ENCODE measurements at places on chromosomes 16 and 17. TPM values are rescaled to one million over a fixed set of nuclear protein-coding genes. Genes with fewer than 3 reads are reported as not detected.

DNA sequence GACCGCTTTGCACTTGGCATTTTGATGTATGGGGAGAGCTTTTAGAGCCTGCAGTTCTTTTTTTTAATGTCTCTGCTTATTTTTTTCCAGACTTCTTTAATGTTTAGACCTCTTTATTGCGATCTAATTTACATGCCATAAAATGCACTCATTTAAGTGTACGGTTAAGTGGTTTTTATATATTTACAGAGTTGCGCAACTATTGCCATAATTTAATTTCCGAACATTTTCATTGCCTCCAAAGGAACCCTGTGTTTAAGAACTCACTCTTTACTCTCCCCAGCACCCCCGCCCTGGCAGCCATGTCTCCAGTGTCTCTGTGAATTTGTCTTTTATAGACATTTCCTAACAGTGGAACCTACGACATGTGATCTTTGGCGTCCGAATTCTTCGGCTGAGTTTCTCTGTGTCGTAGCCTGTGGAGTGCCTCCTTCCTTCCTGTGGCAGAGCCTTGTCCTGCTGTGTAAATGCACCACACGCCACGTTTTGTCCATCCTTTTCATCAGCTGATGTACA lies 24.0 kb downstream of the ZNF750 start:
- H3K4me3 ChIP-seq: no peak overlapping the region
- H3K27me3 ChIP-seq: no peaks in the 10 kb centered on the region
- peak; percentile 67 for DNase-seq
- H3K36me3 ChIP-seq: no peaks in the 10 kb centered on the region
- peaks cover 11% of the 10 kb centered on the region for H3K4me1 ChIP-seq

- no peak overlapping the region for H3K4me3 ChIP-seq
- no peak overlapping the region for H3K27ac ChIP-seq
- H3K27me3 ChIP-seq: no peaks in the 10 kb centered on the region
- no peak for DNase-seq
These were observed 174.4 kb upstream of the TOX3 start for GRCh38 chr16:52721331-52721730.

- no peaks in the 10 kb centered on the region for H3K36me3 ChIP-seq
- DNase-seq: no peak
- no peaks in the 10 kb centered on the region for H3K4me1 ChIP-seq
- H3K27me3 ChIP-seq: no peaks in the 10 kb centered on the region
- H3K4me3 ChIP-seq: no peak overlapping the region
These were observed 277.2 kb downstream of the SNX29 start for GRCh38 chr16:12253731-12254130.

DNA sequence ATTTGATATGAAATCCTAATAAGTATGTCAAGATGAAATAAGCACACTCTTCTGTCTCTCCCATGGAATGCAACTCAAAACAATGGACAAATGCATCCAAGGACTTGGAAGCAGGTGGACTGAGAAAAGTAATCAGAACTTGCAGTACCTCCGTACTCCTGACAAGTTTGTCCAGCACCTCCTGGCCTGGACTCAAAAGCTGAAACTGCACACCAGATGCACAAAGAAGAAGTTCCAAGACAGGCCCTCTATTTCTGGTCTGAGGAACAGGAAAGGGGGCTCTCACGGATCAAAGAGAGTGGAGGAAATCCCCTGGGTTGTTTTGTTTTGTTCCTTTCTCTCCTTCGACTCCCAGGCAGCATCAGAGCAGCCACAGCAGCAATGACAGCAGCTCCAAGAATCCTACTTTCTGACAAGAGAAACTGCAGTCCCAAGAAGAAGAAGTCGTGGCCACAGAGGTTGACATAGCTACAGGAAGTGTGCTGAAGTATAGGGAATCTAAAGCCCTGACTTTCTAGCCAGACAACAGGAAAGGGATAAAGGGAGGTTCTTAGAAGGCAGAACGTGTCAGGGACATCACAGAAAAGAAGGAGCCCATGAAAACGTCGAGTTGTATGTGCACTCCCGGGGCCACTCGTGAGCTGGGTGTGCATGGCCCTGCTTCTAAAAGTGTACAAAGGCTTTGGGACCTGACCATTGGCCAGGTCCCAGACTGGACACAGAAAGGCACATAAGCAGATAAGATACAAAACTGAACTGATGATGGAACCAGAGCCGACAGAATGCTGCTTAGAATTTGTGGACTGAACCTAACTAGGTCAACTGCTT lies 29.3 kb downstream of the AKAP10 start:
- H3K4me1 ChIP-seq: no peaks in the 10 kb centered on the region
- no peak for DNase-seq
- H3K4me3 ChIP-seq: no peak overlapping the region
- no peaks in the 10 kb centered on the region for H3K27me3 ChIP-seq

- peaks cover 14% of the 10 kb centered on the region for H3K36me3 ChIP-seq
- H3K4me1 ChIP-seq: no peaks in the 10 kb centered on the region
- no peak overlapping the region for H3K27ac ChIP-seq
- DNase-seq: no peak
These were observed 67.4 kb downstream of the MYO18A start for GRCh38 chr17:29112771-29113295.

- H3K36me3 ChIP-seq: no peaks in the 10 kb centered on the region
- no peaks in the 10 kb centered on the region for H3K27me3 ChIP-seq
- no peaks in the 10 kb centered on the region for H3K4me1 ChIP-seq
- no peak overlapping the region for H3K27ac ChIP-seq
- no peak overlapping the region for H3K4me3 ChIP-seq
These were observed 1.1 kb upstream of the ADGRG1 start for GRCh38 chr16:57627184-57627871.

GRCh38 chr16:676913-677312 lies 1.4 kb downstream of the RHBDL1 start:
- DNase-seq: peak; percentile 94
- no peak overlapping the region for H3K27ac ChIP-seq
- H3K4me1 ChIP-seq: peaks cover 28% of the 10 kb centered on the region
- H3K27me3 ChIP-seq: no peaks in the 10 kb centered on the region
- no peak overlapping the region for H3K4me3 ChIP-seq

GRCh38 chr17:51627779-51628178 lies 367.4 kb downstream of the UTP18 start:
- no peak overlapping the region for H3K27ac ChIP-seq
- no peaks in the 10 kb centered on the region for H3K27me3 ChIP-seq
- H3K36me3 ChIP-seq: no peaks in the 10 kb centered on the region
- no peaks in the 10 kb centered on the region for H3K4me1 ChIP-seq
- H3K4me3 ChIP-seq: no peak overlapping the region

GRCh38 chr17:73316919-73317505 lies 5.2 kb upstream of the CDC42EP4 start:
- no peaks in the 10 kb centered on the region for H3K36me3 ChIP-seq
- no peak for DNase-seq
- H3K27me3 ChIP-seq: no peaks in the 10 kb centered on the region

- no peak overlapping the region for H3K4me3 ChIP-seq
- no peaks in the 10 kb centered on the region for H3K27me3 ChIP-seq
- no peaks in the 10 kb centered on the region for H3K36me3 ChIP-seq
- H3K4me1 ChIP-seq: no peaks in the 10 kb centered on the region
These were observed 87.2 kb upstream of the TOX3 start for GRCh38 chr16:52634104-52634503.

- H3K27ac ChIP-seq: peak overlapping the region; percentile 90
- H3K27me3 ChIP-seq: no peaks in the 10 kb centered on the region
- H3K4me1 ChIP-seq: peaks cover 3% of the 10 kb centered on the region
- H3K4me3 ChIP-seq: peak overlapping the region; percentile 13
These were observed 65.7 kb downstream of the MARF1 start for GRCh38 chr16:15576960-15577958.

- no peaks in the 10 kb centered on the region for H3K4me1 ChIP-seq
- no peak overlapping the region for H3K4me3 ChIP-seq
- no peak for DNase-seq
- no peaks in the 10 kb centered on the region for H3K27me3 ChIP-seq
These were observed 89.2 kb upstream of the WSCD1 start for GRCh38 chr17:5980941-5981340.

- no peaks in the 10 kb centered on the region for H3K36me3 ChIP-seq
- peak; percentile 79 for DNase-seq
- no peaks in the 10 kb centered on the region for H3K27me3 ChIP-seq
- peaks cover 15% of the 10 kb centered on the region for H3K4me1 ChIP-seq
- H3K4me3 ChIP-seq: no peak overlapping the region
- H3K27ac ChIP-seq: peak overlapping the region; percentile 44
These were observed 107.0 kb downstream of the ANKRD11 start for GRCh38 chr16:89383095-89384003.

DNA sequence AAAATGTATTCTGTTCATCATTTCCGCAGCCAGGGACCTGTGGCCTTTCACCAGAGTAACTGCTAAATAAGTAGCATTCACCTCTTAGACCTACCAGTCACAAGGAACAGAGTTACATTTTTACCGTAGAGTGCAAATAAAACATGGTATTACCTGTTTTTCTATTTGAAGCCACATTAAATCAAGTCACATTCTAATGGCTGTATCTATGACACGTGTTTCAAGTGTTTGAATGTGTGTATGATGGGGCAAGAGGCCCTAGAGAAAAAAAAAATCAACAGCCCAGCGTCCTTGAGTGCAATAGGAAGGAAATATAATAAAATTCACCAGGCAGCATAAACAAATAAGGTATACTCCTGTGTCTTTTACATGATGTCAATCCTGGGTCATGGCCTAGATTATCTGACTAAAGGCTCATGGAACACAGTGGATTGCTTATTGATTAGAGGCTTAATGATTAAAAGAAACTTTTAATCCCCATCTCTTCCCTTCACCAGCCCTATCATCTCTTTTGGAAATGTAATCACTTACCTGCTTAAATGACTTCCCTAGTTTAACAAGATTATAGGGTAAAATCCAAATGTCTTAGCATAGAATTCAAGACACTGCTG lies 168.7 kb upstream of the CDH5 start:
- H3K4me3 ChIP-seq: no peak overlapping the region
- H3K27me3 ChIP-seq: no peaks in the 10 kb centered on the region
- no peaks in the 10 kb centered on the region for H3K4me1 ChIP-seq
- H3K27ac ChIP-seq: no peak overlapping the region
- no peak for DNase-seq

DNA sequence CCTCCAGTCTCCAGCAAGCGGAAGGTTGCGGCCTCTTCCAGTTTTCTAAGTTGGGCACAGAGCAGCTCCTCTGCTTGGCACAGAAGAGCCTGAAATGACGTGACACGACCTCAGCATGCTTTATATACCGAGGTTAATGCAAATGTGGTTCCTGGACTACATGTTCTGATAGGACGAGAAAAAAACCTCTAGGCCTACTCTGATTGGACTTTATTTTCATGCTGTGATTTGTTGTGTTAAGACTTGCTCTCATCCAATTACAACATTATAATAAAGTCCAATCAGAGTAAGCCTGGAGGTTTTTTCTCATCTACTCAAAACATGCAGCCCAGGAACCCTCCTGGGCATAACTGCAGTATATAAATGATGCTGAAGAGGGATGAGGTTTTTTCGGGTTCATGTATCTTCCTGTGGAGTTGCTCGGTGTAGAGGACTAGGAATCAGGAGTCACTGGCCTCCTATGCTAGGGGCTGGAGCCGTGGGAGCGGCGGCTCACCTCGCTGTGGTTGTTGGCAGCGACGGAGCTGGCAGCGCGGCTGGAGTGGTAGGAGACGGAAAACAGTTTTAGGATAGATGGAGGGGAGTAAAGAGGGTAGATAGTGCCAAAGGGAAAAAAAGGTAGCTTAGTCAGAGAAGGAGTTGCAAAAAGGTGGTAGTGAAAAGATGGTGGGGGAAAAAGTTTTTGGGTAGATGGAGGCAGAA lies 878.0 kb downstream of the KCNJ18 start:
- H3K27me3 ChIP-seq: no peaks in the 10 kb centered on the region
- H3K36me3 ChIP-seq: no peaks in the 10 kb centered on the region
- H3K4me3 ChIP-seq: no peak overlapping the region

- H3K27me3 ChIP-seq: no peaks in the 10 kb centered on the region
- H3K4me1 ChIP-seq: peaks cover 22% of the 10 kb centered on the region
- no peaks in the 10 kb centered on the region for H3K36me3 ChIP-seq
- H3K27ac ChIP-seq: peak overlapping the region; percentile 86
- H3K4me3 ChIP-seq: peak overlapping the region; percentile 82
These were observed 30.9 kb downstream of the FAM222B start for GRCh38 chr17:28811651-28812090.

- peak; percentile 92 for DNase-seq
- H3K27me3 ChIP-seq: no peaks in the 10 kb centered on the region
- no peaks in the 10 kb centered on the region for H3K36me3 ChIP-seq
- peak overlapping the region; percentile 16 for H3K4me3 ChIP-seq
- peak overlapping the region; percentile 71 for H3K27ac ChIP-seq
- H3K4me1 ChIP-seq: peaks cover 11% of the 10 kb centered on the region
These were observed 7.3 kb upstream of the RHOT2 start for GRCh38 chr16:660459-661183.

GRCh38 chr17:28333083-28333746 lies 2.1 kb downstream of the IFT20 start:
- H3K27me3 ChIP-seq: no peaks in the 10 kb centered on the region
- no peaks in the 10 kb centered on the region for H3K36me3 ChIP-seq
- no peak overlapping the region for H3K27ac ChIP-seq
- H3K4me3 ChIP-seq: no peak overlapping the region

- H3K27me3 ChIP-seq: no peaks in the 10 kb centered on the region
- DNase-seq: no peak
- no peak overlapping the region for H3K4me3 ChIP-seq
- no peaks in the 10 kb centered on the region for H3K36me3 ChIP-seq
- H3K27ac ChIP-seq: no peak overlapping the region
These were observed 436.0 kb downstream of the MAF start for GRCh38 chr16:79164388-79164995.

DNA sequence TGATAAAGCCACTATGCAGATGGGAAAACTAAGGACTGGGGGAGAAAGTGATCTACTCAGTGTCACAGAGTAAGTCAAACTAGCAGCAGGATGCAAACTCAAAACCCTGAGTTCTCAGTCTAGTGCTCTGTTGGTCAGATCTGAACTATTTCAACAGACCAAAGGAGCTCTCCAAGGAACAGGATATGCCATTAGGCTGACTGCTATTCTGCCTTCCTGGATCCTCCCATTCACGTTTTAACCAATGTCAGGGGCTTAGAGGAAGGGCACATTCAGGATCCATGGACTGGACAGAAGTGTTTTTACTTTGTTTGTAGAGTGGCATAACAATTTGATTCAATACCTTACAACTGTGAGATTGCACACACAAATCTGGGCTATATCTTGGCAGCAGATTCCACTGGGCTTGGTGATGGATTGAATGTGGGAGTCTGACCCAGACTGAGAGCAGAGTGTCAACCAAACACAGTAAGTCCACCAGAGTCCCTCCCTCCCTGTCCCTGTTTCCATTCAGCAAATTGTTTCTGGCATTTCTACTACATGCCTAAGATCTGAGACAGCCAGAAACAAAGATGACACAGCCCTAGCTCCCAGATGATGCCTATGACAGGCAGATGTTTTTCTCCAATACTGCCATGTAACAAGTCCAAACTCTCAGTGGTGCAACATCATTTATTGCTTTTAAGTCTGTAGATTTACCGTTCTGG lies 337.8 kb upstream of the CDH5 start:
- no peaks in the 10 kb centered on the region for H3K36me3 ChIP-seq
- H3K27me3 ChIP-seq: no peaks in the 10 kb centered on the region
- H3K4me1 ChIP-seq: no peaks in the 10 kb centered on the region
- H3K27ac ChIP-seq: no peak overlapping the region
- H3K4me3 ChIP-seq: no peak overlapping the region

The ZDHHC7 gene
- 67.8 TPM for total RNA-seq

The TBC1D3D gene
- total RNA-seq: 0.37 TPM

The TRIM16 gene
- 27.2 TPM for total RNA-seq

The SHCBP1 gene
- 4.6 TPM for total RNA-seq
